Cerebellum (tissue), 4 donors: ENCODE measurements at places on chromosomes 12 and 14. TPM values are rescaled to one million over a fixed set of nuclear protein-coding genes. Genes with fewer than 3 reads are reported as not detected.

Gene MGST1
- 9.2 TPM for total RNA-seq

Gene TEX52
- not detected for total RNA-seq

Gene HVCN1
- total RNA-seq: 4.1 TPM

DNA sequence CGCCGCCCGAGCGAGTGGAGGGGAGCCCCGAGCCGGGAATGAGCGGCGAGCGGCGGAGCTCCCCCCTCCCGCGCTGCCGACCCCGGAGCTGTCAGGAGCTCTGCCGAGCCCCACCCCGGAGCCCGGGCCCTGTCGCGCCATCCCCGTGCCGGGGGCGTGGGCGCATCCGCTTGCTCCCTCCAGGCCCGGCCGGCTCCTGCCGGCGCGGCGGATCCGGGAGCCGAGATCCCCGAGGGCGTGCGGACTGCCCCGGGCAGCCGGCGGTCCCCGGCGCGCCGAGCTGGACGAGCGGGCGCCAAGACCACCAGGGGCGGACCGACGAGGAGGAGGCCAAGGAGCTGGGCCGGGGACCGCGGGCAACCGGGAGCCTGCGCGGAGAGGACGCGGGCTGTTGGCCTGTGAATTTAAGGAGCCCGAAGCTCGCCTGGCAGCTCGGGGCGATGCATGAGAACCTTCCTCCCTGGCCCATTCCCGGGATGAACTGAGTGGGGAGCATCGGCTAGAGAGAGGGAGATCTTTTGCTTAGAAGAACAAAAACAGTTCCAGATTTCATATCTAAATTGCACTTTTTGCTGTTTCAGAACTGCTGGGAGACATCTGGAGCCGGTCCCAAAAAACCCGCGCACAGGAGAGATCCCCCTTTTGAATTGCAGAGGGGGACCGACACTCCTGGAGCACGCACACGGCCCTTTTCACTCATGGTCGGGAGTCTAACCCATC is 2.0 kb downstream of the PTHLH start:
- DNase-seq: no peak

DNA sequence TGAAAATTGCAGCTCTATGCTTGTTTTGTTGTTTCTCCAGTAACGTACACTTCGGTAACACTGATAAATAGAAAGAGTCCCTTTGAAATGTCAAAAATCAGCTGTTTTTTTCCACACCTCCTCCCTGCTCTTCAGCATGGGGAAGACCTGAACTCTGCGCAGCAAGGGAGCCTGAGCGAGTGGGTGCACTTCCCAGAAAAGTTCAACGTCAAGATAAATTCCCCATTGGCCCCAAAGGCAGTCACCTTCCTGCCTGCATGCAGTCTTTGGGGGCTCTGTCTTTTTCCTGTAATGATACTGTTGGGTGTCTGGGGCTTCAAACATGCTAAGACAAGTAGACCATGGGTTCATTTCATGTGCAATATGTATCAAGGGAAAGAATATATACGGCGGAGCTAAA is 8.8 kb upstream of the FOXG1 start:
- no peak for DNase-seq
